ENCODE measurements at places on chromosomes 5 and 9. TPM values are rescaled to one million over a fixed set of nuclear protein-coding genes. Genes with fewer than 3 reads are reported as not detected.

DNA sequence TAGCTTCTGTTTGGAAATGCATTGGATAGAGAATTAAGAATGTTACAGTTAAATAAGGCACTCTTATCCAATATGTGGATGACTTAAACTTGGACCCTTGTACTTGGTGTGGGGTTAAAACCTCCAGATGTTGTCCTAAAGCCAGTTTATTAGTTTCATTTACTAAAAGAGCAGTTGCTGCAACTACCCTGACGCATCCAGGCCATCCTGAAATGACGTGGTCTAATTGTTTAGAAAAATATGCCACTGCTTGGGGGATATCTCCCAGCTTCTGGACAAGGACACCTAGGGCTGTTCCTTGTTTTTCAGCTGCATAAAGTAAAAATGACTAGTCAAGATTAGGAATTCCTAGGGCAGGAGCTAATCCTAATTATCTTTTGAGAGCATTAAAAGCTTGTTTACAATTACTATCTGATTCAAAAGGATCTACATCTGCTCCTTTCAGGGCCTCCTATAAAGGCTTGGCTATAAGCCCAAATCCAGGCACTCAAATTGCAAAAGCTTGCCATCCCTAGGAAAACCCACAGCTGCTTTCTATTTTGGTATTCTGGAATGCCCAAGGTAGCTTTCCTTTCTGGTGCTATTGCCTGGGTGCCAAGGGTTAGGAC lies 45.7 kb upstream of the SLCO4C1 start:
- H3K4me1 ChIP-seq, result no peaks in the 10 kb centered on the region
- no peaks in the 10 kb centered on the region for H3K27me3 ChIP-seq
- no peaks in the 10 kb centered on the region for H3K36me3 ChIP-seq

DNA sequence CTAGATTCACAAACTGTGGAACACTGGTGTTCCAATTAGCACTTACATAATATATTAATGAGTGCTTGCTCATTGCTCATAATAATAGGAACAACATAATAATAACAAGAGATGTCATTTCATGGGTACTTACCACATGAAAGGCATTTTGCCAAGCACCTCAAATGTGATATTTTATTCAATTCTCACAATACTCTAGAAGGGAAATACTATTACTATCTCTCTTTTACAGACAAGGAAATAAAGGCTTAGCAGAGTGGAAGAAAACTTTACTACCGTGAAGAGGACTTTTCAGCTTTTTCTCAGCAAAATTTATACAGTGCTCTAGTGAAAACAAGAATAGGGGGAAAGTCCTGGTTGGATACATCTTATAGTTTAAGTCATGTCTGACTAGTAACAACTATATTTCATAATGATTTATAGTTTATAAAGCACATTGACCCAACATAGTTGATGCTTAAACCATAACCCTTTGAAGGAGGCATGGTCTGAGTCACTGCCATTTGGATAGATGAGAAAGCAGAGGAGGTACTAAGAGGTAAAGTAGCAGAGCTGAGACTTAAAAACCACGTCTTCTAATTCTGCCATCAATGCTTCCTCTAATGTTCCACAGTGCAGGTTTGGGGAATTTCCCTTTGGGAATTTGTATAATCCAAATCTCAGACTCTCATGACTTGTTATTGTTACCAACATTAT lies 124.7 kb downstream of the CEP120 start:
- peak overlapping the region; percentile 90 for H3K27ac ChIP-seq
- no peaks in the 10 kb centered on the region for H3K36me3 ChIP-seq
- H3K27me3 ChIP-seq, result no peaks in the 10 kb centered on the region
- H3K4me3 ChIP-seq, result no peak overlapping the region
- H3K4me1 ChIP-seq, result peaks cover 40% of the 10 kb centered on the region

DNA sequence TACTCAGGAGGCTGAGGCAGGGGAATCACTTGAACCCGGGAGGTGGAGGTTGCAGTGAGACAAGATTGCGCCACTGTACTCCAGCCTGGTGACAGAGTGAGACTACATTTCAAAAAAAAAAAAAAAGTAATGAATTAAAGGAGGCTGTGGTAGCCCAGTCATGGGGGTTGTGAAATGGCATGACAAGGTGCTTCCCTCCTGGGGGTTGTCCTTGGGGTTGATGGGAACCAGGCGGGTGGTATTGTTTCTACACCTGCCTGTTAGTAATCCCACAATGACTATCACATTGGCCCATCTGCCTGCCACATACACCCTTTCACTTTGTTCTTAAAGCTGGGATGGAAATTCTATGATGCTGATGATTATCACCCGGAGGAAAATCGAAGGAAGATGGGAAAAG lies 5.6 kb downstream of the IDNK start:
- H3K27ac ChIP-seq, result no peak overlapping the region
- no peaks in the 10 kb centered on the region for H3K36me3 ChIP-seq
- DNase-seq, result no peak
- H3K4me1 ChIP-seq, result peaks cover 4% of the 10 kb centered on the region
- no peak overlapping the region for H3K4me3 ChIP-seq

DNA sequence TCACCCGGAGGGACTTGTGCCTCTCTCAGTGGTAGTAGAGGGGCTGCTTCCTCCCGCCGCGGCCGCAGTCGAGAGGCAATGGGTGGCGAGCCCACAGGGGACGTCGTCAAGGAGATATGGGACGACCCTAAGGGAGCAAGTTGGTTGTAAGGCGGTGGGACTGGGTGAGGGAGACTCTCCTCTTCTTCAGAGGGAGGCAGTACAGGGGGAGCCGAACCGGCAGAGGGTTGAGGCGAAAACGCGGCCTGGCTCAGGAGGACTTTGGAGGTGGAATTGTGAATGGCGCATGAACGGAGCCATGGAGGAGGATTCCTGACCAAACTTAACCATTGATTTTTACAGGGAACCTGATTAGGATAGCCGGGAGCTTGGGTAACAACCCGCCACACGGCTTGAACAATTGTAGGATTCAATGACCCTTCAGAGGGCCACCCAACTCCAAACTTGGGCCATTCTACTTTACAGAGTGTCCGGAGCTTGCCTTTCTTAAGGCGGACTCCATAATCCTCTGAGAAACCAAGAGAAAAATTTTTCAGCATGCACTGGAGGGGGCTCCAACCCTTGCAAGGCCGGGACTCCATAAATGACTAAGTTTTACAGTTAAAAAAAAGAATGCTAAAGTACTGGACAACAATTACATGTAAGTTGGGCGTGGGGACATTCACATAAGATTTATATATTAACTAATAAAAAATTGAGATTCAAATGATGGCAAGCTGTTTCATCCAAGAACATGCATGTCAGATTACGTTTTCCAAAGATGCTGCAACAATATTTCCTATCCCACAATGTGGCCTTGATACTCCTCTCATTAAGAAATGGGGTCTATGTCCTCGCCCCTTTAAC lies 19.4 kb upstream of the RHOBTB3 start:
- no peaks in the 10 kb centered on the region for H3K27me3 ChIP-seq
- no peaks in the 10 kb centered on the region for H3K36me3 ChIP-seq
- peak overlapping the region; percentile 94 for H3K27ac ChIP-seq
- peaks cover 83% of the 10 kb centered on the region for H3K4me1 ChIP-seq
- H3K4me3 ChIP-seq, result no peak overlapping the region
- DNase-seq, result no peak

GRCh38 chr5:587403-587802 lies 24.7 kb upstream of the CEP72 start:
- no peaks in the 10 kb centered on the region for H3K36me3 ChIP-seq
- no peak overlapping the region for H3K27ac ChIP-seq
- H3K4me3 ChIP-seq, result no peak overlapping the region
- peak; percentile 27 for DNase-seq
- H3K4me1 ChIP-seq, result no peaks in the 10 kb centered on the region

Gene FIBCD1
- total RNA-seq, result 0.08 TPM

- H3K4me1 ChIP-seq, result no peaks in the 10 kb centered on the region
- H3K27me3 ChIP-seq, result no peaks in the 10 kb centered on the region
- no peak overlapping the region for H3K4me3 ChIP-seq
- no peaks in the 10 kb centered on the region for H3K36me3 ChIP-seq
- DNase-seq, result no peak
Measured at GRCh38 chr9:135761150-135761844, 59.3 kb downstream of the KCNT1 start.

Gene DOCK8
- not detected for total RNA-seq

GRCh38 chr9:70557661-70558369 lies 143.4 kb upstream of the KLF9 start:
- H3K27ac ChIP-seq, result no peak overlapping the region
- H3K36me3 ChIP-seq, result no peaks in the 10 kb centered on the region
- no peaks in the 10 kb centered on the region for H3K27me3 ChIP-seq
- no peak overlapping the region for H3K4me3 ChIP-seq
- DNase-seq, result no peak

Gene SVEP1
- total RNA-seq, result not detected

Gene PCDHA5
- not detected for total RNA-seq

Gene AK1
- 32.6 TPM for total RNA-seq

DNA sequence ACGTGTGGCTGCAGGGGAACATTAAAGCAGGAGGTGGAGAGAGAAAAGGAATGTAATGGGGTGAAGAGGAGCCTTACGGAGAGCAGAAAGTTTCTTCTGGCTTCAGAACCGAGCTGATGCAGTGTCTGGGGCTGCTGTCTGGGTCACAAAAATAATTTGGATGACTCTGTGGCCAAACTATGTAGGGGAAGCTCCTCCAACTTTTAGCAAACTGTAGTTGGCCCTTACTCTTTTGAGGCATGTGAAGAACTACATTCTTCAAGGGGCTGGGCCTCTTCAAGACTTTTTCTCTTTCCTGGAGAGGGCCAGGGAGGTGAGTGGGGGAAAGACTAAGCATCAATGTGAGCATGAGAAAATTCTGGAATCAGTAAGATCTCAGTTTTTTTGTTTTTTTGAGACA lies 31.9 kb upstream of the SPARC start:
- no peaks in the 10 kb centered on the region for H3K27me3 ChIP-seq
- peaks cover 31% of the 10 kb centered on the region for H3K4me1 ChIP-seq
- H3K36me3 ChIP-seq, result no peaks in the 10 kb centered on the region
- H3K4me3 ChIP-seq, result no peak overlapping the region
- no peak for DNase-seq
- H3K27ac ChIP-seq, result no peak overlapping the region

Gene SPINK6
- not detected for total RNA-seq
